ENCODE measurements at places on chromosomes 12 and 14. TPM values are rescaled to one million over a fixed set of nuclear protein-coding genes. Genes with fewer than 3 reads are reported as not detected.
A peak's percentile ranks its signal among the peaks of the same experiment; 100 is the strongest.

DNA sequence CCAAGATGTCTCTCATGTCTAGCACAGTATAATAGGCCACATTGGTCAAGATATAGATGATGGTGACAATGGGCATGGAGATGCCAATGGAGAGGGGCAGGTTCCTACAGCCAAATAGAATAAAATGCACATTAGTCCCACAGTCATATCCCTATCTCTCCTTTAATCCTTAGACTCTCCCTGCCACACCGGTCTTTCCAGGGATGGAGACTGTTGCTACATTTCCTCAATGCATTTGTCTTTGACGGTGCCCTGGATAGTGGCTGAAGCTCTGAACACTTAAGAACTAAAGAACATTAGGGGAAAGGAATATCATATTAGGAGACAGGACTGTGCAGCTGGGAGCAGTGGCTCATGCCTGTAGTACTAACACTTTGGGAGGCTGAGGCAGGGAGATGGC is 9.7 kb downstream of the OXA1L start:
- no peak overlapping the region for H3K27ac ChIP-seq
- H3K27me3 ChIP-seq: no peaks in the 10 kb centered on the region
- H3K36me3 ChIP-seq: peaks cover 8% of the 10 kb centered on the region
- no peak overlapping the region for H3K4me3 ChIP-seq
- no peaks in the 10 kb centered on the region for H3K4me1 ChIP-seq

GRCh38 chr12:15244341-15244740 is 23.1 kb upstream of the RERG start:
- no peak overlapping the region for H3K4me3 ChIP-seq
- H3K36me3 ChIP-seq: no peaks in the 10 kb centered on the region
- DNase-seq: no peak
- no peaks in the 10 kb centered on the region for H3K4me1 ChIP-seq
- H3K27ac ChIP-seq: no peak overlapping the region

GRCh38 chr12:14903386-14904098 is 17.9 kb upstream of the MGP start:
- no peaks in the 10 kb centered on the region for H3K27me3 ChIP-seq
- no peak overlapping the region for H3K27ac ChIP-seq
- no peak overlapping the region for H3K4me3 ChIP-seq
- DNase-seq: no peak
- H3K4me1 ChIP-seq: peaks cover 14% of the 10 kb centered on the region
- H3K36me3 ChIP-seq: no peaks in the 10 kb centered on the region

DNA sequence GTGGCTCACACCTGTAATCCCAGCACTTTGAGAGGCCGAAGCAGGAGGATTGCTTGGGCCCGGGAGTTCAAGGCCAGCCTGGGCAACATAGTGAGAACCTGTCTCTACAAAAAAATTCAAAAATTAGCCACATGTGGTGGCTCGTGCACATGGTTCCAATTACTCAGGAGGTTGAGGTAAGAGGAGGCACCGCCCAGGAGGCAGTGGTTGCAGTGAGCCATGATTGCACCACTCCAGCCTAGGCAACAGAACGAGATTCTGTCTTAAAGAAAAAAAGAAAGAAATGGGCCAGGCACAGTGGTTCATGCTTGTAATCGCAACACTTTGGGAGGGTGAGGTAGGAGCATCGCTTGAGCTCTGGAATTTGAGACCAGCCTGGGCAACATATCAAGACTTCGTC is 33.5 kb downstream of the MAP1LC3B2 start:
- DNase-seq: no peak
- peak overlapping the region; percentile 48 for H3K27ac ChIP-seq
- H3K4me1 ChIP-seq: peaks cover 22% of the 10 kb centered on the region
- no peaks in the 10 kb centered on the region for H3K36me3 ChIP-seq
- no peak overlapping the region for H3K4me3 ChIP-seq
- H3K27me3 ChIP-seq: no peaks in the 10 kb centered on the region

DNA sequence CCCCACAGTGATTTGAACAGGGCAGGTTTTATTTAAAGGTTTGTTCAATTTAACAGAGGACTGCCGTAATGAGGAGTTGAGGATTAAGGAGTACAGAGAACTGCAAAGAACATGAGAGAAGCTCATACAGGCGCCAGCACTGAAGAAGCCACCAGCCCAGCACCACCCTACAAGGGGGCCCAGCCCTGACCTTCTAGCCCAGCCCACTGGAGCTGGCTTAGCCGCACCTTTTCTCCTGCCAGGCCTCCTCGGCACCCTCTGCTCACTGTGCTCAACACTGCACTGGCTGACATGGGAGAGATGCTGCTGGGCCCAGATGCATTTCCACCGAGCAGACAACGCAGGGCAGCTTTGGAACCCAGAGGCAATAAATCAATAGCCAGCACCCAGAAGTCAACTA is 36.5 kb upstream of the SFSWAP start:
- H3K27ac ChIP-seq: no peak overlapping the region
- no peak for DNase-seq
- no peaks in the 10 kb centered on the region for H3K4me1 ChIP-seq
- no peaks in the 10 kb centered on the region for H3K36me3 ChIP-seq
- H3K4me3 ChIP-seq: no peak overlapping the region

GRCh38 chr14:64628940-64629408 is 75.2 kb upstream of the PLEKHG3 start:
- H3K36me3 ChIP-seq: no peaks in the 10 kb centered on the region
- DNase-seq: peak; percentile 87
- peaks cover 61% of the 10 kb centered on the region for H3K4me1 ChIP-seq
- peak overlapping the region; percentile 88 for H3K27ac ChIP-seq

DNA sequence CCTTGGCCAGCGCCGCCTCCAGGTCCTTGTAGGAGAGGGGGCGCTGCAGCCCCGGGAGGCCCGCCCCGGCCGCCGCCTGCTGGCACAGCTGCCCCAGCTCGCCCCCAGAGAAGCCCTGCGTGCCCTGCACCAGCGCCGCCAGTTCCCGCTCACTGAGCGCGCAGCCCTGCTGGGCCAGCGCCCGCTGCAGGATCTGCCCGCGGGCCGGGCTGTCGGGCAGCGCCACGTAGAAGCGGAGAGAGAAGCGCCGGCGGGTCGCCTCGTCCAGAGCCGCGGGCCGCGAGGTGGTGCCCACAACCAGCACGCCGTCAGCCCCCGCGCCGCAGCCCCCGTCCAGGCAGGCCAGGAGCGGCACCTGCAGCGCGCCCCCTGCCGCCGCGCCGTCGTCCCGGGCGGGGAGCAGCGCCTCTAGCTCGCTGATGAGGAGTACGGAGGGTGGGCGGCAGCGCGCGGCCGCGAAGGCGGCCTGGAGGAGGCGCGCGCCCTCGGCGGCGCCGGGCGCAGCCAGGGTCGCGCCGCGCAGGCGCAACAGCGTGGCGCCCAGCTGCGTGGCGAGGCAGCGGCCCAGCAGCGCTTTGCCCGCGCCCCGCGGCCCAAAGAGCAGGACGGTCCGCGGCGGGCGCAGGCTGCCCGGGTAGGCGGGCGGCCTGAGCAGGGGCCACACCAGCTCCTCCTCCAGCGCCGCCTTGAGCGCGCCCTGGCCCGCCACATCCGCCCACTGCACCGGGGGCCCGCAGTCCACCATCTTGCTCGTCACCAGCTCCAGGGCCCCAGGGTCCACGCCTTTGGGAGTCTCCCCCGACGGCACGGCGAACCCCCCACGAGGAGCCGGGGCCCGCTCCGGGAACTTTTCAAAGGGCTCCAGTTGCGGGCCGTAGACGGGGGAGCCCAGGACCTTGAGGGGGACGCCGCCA is 27.7 kb downstream of the FIGNL2 start:
- no peak overlapping the region for H3K27ac ChIP-seq
- peaks cover 5% of the 10 kb centered on the region for H3K4me1 ChIP-seq
- no peaks in the 10 kb centered on the region for H3K36me3 ChIP-seq
- H3K27me3 ChIP-seq: peaks cover 38% of the 10 kb centered on the region

- H3K36me3 ChIP-seq: no peaks in the 10 kb centered on the region
- H3K4me3 ChIP-seq: no peak overlapping the region
- no peaks in the 10 kb centered on the region for H3K27me3 ChIP-seq
Measured at GRCh38 chr14:94998685-94999084, 158.6 kb downstream of the DICER1 start.

DNA sequence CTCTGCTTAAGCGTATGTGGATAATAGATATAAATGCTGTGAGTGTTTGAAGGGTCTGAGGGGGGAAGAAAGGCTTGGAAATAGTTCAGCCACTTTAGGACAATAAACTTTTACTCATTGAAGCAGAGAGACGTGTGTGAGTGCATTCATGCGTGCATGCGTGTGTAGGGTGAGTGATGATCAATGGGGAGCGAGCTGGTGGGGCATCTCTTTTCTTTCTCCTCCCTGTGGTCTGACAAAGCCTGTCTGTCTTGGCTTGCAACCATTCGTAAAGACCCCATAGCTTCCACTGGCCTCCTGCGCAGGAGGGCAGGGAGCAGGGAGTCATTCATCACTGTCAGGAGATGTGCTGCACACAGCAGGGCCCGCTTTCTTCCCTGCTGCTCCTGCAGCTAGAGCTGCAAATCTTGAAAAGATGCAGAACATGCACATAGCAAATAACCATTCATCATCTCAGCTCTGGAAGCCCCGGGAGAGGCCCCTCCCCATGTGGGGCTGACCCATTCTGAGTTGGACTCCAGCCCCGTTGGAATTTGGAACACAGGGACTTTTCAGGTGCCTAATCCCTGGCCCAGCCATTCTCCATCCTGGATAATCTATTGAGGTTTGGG is 223.2 kb downstream of the PPM1H start:
- no peak overlapping the region for H3K27ac ChIP-seq
- H3K4me3 ChIP-seq: no peak overlapping the region
- no peaks in the 10 kb centered on the region for H3K36me3 ChIP-seq

- H3K27me3 ChIP-seq: no peaks in the 10 kb centered on the region
- no peaks in the 10 kb centered on the region for H3K36me3 ChIP-seq
- no peak for DNase-seq
- H3K4me3 ChIP-seq: no peak overlapping the region
- no peak overlapping the region for H3K27ac ChIP-seq
Measured at GRCh38 chr12:31600750-31601149, 9.8 kb upstream of the DENND5B start.

DNA sequence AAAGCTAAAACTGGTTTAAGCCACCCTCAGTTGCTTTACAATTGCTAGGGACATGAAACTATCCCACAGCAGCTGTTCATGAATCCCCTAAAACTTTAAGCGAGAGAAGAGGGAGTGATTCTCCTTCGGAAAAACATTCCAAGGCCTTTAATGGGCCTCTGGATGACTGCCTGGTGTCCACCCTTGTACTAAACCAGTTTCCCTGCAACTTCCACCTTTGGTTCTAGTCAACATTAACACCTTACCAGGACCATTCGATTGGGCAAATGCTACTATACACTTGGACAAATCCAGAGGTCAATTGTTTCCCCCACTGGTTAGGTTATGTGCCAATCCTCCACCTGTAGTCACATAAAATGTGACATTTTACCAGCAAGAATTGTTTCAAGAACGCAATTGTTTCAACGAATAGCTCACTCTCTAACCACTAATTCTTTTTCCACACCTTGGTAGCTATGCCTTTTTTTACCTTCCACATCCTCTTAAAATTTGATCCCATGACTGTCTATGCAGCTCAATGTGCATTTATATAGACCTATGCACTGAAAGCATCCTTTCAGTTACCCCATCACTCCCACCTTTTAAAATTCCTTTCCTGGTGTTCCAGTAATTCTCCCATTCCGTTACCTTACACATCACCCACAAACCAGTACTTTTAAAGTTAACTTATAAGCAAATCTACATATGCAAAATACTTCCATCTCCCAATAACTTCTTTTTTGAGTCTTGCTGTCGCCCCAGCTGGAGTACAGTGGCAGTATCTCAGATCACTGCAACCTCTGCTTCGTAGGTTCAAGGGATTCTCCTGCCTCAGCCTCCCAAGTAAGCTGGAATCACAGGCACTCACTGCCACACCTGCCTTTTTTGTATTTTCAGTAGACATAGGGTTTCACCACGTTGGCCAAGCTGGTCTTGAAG is 3.6 kb downstream of the UBC start:
- H3K4me1 ChIP-seq: peaks cover 52% of the 10 kb centered on the region
- peak overlapping the region; percentile 67 for H3K27ac ChIP-seq
- H3K4me3 ChIP-seq: peak overlapping the region; percentile 15
- no peak for DNase-seq

DNA sequence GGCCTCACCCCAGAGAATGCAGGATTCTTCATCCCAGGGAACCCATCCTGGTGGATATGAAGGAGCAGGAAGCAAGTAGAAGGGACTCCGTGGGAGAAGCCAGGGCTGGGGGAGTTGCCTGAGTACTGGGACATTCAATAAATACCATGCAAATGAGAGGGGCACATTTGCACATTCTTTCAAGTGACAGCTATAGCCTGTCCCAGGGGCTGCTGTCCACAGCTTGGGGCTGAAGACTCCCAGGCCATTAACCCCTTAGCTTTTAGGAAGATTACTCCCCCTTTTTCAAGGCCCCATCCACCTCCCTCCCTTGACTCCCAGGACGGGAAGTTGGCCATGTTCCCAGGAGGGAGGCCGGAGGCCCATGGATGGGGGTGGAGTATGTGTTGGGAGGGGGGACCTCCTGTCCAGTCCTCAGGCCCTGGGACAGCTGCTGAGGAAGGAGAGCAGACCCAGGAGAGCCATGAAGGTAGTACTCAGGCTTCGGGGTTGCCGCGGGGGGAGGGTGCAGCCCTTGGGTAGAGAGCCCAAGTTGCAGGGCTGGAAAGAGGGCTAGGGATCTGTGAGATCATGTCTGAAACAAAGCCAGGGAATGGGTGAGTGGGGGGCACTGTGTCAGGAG is 974 bp upstream of the TNS2 start:
- H3K36me3 ChIP-seq: no peaks in the 10 kb centered on the region
- peak overlapping the region; percentile 97 for H3K27ac ChIP-seq
- H3K4me1 ChIP-seq: peaks cover 87% of the 10 kb centered on the region
- H3K27me3 ChIP-seq: no peaks in the 10 kb centered on the region
- peak; percentile 94 for DNase-seq

- no peaks in the 10 kb centered on the region for H3K27me3 ChIP-seq
- peaks cover 4% of the 10 kb centered on the region for H3K4me1 ChIP-seq
- DNase-seq: peak; percentile 77
- H3K4me3 ChIP-seq: no peak overlapping the region
Measured at GRCh38 chr14:68695326-68695768, 97.5 kb downstream of the ZFP36L1 start.

DNA sequence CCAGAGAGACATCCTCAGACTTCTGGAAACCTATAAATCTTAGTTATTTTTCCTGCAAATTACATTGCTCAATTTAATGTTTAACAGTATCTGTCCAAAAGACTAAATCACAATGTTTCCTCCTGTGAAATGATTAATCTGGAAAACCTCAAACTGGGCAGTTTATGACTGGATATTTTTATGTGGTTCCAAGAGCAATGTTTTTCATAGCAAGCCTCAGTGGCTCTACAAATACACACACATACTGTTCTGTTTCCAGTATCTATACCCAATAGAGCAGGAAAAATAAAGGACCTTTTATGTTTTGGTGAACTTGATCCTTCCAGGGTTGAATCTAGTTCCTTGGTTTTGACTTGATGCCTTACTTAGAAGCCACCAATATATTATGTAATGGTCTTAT is 9.2 kb downstream of the NID2 start:
- no peaks in the 10 kb centered on the region for H3K27me3 ChIP-seq
- no peak for DNase-seq
- H3K36me3 ChIP-seq: no peaks in the 10 kb centered on the region

The RD3L gene
- not detected for polyA plus RNA-seq

The LMNTD1 gene
- not detected for polyA plus RNA-seq

The HOXC13 gene
- polyA plus RNA-seq: not detected

The KRT77 gene
- polyA plus RNA-seq: not detected

The ST8SIA1 gene
- polyA plus RNA-seq: 1.2 TPM

All from sigmoid colon (tissue), 7 donors.